ENCODE measurements at places on chromosomes 12 and 14.

DNA sequence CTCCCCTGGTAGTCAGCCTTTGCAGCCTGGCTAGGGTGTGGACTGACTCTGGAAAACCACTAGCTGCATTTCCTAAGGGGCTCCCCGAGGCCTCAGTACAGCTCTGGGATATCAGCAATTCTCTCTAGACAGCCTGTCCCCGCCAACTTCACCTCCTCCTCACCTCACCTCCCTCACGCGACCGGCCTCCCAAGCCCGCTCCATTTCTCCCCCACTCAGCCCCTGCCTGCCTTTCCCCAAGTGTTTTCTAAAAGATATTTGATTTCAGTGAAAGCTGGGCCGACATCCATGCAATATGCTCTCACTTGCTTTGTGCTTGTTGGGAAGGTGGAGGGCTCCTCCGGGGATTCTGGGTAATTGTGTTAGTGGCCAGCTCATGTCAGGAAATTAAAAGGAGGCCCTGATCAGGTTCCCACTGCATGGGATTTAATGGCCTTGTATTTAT, 91.8 kb downstream of the ESRRB start:
- no peak for DNase-seq

GRCh38 chr14:96204151-96205058, at the start of gene BDKRB2:
Gene BDKRB2 (plus strand): TSS chr14:96204839. CDS start chr14:96237108, 32,269 bp downstream.
- peak; percentile 12 for DNase-seq

- no peak for DNase-seq
These were observed 79.7 kb downstream of the SPTB start for GRCh38 chr14:64800000-64800399.

GRCh38 chr12:124995200-124995961, 1.9 kb downstream of the BRI3BP start:
- no peak for DNase-seq

- DNase-seq = no peak
These were observed 65.0 kb downstream of the KCNK10 start for GRCh38 chr14:88258021-88258420.

DNA sequence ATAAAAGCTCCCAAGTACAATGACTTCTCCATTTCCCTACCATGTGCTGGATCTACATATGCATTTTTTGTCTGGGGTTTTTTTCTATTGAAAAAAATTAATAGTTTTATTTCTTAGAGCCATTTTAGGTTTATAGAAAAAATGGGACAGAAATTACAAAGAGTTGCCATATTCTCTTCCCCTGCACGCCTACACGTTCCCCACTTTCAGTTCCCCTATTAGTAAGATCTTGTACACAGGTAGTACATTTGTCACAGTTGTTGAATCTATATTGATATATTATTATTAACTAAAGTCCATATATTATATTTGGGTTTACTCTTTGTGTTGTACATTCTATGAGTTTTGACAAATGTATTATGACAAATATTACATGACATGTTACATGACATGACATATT, 35.7 kb downstream of the SIX6 start:
- no peak for DNase-seq

GRCh38 chr12:32302218-32303173, 96.9 kb upstream of the FGD4 start:
- no peak for DNase-seq

DNA sequence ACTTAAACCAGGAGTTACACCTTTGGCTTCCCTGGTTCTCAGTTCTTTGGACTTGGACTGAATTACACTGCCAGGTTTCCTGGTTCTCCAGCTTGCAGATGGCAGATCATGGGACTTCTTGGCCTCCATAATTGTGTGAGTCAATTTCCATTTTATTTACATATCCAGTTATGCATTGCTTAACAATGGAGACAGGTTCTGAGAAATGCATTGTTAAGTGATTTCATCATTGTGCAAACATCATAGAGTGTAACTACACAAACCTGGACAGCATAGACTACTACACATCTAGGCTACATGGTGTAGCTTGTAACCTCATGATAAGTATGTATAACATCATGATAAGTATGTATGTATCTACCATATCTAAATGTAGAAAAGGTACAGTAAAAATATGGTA, 276.1 kb upstream of the BTG1 start:
- DNase-seq = no peak
